Stomach (tissue), 19 donors: ENCODE measurements at places on chromosomes 6 and 20. TPM values are rescaled to one million over a fixed set of nuclear protein-coding genes. Genes with fewer than 3 reads are reported as not detected.

GRCh38 chr20:48737434-48738093 lies 90.2 kb downstream of the PREX1 start:
- H3K4me3 ChIP-seq: no peak overlapping the region
- peaks cover 24% of the 10 kb centered on the region for H3K36me3 ChIP-seq
- DNase-seq: no peak
- no peaks in the 10 kb centered on the region for H3K27me3 ChIP-seq
- H3K27ac ChIP-seq: no peak overlapping the region

DNA sequence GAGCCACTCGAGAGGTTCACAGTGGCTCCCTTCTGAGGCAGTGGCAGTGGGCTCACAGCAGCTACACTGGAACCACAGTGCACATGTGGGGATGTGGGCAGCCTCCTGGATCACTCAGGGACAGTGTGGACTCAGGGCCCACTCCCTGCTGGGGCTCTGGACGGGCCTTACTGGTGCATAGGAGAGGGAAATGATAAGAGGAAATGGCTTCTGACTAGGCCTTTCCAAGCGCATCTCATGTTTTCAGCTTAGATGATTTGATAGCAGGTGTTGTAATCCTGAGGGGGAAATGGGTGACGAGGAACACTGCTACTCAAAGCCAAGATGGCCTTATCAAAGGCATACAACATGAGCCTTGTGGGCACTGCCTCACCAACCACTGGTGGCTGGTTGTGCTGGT lies 44.0 kb downstream of the PANK2 start:
- no peak for DNase-seq
- peaks cover 10% of the 10 kb centered on the region for H3K36me3 ChIP-seq
- H3K27me3 ChIP-seq: no peaks in the 10 kb centered on the region
- H3K4me3 ChIP-seq: peak overlapping the region; percentile 41

DNA sequence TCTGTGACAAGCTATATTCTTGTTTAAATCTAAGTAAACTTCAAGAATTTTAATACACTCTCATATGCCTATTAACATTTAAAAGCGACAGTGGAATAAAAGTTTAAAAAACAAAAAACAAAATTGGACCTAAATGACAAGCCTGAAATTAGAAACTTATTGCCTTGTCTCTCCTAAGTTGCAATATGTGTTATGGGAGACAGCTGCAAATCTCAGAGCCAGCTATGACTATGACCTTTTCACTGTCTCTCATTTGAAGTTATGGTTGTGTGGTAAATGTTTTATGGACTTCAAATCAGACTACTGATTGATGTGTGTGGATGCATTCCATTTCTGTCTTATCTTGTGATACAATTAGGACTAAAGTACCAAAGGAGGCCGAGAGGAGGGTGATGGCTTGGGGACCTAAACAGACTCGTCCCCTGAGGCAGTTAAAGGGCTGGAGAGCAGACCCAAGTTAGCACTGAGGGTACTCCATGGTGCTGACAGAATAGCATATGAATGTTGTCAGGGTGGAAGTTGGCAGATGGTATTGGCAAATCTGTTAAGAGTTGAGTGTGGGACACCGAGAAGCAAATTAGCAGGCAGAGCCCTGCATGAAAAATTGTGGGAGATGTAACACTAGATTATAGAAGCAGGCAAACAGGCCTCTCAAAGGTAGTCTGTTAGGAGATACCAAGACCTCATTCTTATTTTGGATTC lies 930.1 kb upstream of the MAN1A1 start:
- no peaks in the 10 kb centered on the region for H3K4me1 ChIP-seq
- H3K27ac ChIP-seq: no peak overlapping the region
- H3K36me3 ChIP-seq: no peaks in the 10 kb centered on the region
- no peaks in the 10 kb centered on the region for H3K27me3 ChIP-seq
- no peak overlapping the region for H3K4me3 ChIP-seq

DNA sequence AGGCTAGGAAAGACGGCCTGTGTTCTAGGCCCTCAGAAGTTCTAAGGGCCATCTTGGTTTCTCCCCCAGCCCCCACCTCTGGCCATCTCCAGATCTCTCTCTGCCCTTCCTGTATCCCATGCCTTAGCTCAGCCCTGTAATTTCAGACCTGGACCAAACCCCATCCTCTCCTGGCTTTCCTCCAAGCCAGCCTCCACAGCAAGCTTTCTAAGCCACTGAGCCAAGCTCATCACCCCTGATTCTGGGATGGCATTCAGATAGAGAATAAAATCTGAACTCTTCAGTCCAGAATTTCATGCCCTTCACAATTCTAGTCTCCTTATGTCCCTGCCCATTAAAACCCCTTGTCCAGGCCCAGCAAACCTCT lies 18.9 kb upstream of the CCM2L start:
- H3K27ac ChIP-seq: no peak overlapping the region
- H3K36me3 ChIP-seq: no peaks in the 10 kb centered on the region
- H3K4me3 ChIP-seq: no peak overlapping the region
- no peak for DNase-seq
- H3K27me3 ChIP-seq: peaks cover 20% of the 10 kb centered on the region

GRCh38 chr6:71406865-71407860 lies 118.6 kb downstream of the OGFRL1 start:
- peaks cover 35% of the 10 kb centered on the region for H3K4me1 ChIP-seq
- peaks cover 4% of the 10 kb centered on the region for H3K36me3 ChIP-seq
- no peaks in the 10 kb centered on the region for H3K27me3 ChIP-seq
- no peak for DNase-seq

DNA sequence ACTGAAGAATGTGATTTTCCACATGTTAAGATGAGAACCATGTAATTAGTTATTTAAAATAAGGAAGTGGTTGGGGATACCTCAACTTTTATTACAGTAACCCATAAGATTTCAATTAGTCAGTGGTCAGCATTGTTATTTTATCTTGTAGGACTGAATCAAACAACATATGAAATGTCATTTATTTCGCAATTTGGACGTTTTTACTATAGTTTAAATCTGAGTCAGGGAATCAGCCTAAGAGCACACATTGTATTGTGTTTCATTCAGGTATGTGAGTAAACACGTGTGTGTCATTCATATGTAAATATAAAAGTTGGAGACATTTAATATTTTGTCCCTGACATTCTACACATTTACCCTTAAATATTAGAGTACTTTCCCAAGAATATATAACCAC lies 1418.7 kb downstream of the GRIK2 start:
- H3K36me3 ChIP-seq: no peaks in the 10 kb centered on the region
- H3K27me3 ChIP-seq: no peaks in the 10 kb centered on the region
- H3K4me1 ChIP-seq: no peaks in the 10 kb centered on the region
- H3K27ac ChIP-seq: no peak overlapping the region
- H3K4me3 ChIP-seq: no peak overlapping the region

DNA sequence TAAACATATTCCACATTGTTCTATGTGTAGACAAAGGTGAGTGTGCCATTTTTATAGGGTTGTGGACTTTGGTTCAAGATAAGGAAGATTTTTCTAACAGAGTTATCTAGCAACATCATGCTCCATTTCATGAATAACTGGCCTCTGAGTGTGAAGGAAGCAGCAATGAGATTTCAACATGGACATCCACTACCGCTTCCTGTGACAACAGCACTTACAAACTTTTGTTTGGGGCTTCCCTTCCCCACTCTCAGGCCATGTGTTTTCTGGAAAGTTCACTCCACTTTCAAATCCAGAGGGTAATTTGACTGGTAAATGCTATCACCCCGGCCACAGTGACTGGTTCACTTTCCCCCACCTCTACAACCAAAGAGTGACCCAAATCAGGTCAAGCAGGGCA lies 38.1 kb upstream of the PROKR2 start:
- no peaks in the 10 kb centered on the region for H3K27me3 ChIP-seq
- H3K4me3 ChIP-seq: no peak overlapping the region
- no peaks in the 10 kb centered on the region for H3K36me3 ChIP-seq
- DNase-seq: no peak
- no peaks in the 10 kb centered on the region for H3K4me1 ChIP-seq

DNA sequence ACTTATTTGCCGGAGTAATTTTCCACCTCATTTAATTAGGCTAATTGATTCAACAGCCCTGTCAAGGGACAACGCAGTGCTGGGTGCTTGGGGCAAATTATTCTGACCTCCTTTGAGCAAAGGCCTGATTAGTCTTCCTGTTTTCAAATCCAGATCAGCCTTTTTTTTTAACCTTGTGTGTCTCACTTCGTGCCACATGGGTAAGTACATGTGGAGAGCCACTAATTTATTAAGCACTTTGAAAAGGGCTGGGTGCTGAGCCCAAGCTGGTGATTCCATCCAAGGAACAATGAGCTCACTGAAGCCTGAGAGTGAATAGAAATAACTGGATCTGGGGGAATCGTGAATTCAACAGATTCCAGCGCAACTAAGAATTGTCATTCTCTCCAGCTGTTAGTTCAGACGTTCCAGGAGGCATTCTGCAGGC lies 229.3 kb downstream of the CLIC5 start:
- no peaks in the 10 kb centered on the region for H3K27me3 ChIP-seq
- no peaks in the 10 kb centered on the region for H3K36me3 ChIP-seq
- DNase-seq: no peak
- H3K4me1 ChIP-seq: no peaks in the 10 kb centered on the region
- H3K27ac ChIP-seq: no peak overlapping the region
- H3K4me3 ChIP-seq: no peak overlapping the region

DNA sequence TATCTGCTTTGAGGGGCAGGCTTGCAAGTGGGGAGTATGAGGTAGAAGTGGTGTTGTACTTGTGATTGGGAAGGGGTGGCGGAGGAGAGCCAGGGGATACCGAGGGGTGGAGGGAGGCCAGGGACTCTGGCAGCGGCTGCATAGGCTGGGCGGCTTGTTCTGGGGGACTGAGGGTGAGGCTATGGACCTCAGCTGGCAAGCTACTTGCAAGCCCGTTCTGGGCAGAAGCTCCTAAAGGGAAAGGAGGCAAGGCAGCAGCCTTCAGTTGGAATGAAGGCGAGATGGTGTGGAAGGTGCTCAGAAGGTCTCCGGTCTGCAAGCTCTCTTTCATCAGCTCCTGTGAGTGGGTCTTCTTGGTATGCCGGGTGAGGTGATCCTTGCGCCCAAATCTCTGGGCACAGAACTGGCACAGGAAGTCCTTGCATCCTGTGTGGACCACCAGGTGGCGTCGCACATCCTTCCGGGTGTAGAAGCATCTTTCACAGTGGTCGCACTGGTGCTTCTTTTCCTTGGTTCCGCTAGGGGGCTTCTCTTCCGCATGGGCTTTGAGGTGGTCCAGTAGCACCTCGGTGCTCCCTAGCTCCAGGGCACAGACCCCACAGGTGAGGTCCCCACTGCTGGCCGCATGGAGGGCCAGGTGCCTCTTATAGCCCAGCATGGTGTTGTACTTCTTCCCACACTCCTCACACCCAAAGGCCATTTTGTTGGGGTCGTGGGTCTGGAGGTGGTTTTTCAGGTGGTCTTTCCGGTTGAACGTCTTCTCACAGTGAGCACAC lies 66.0 kb downstream of the PLAGL1 start:
- H3K27ac ChIP-seq: no peak overlapping the region
- H3K27me3 ChIP-seq: no peaks in the 10 kb centered on the region

The PKIB gene
- total RNA-seq: 7.6 TPM

The ERGIC3 gene
- 241 TPM for total RNA-seq
